HuH-7 (cell line): ENCODE measurements at places on chromosomes 13 and 19.

DNA sequence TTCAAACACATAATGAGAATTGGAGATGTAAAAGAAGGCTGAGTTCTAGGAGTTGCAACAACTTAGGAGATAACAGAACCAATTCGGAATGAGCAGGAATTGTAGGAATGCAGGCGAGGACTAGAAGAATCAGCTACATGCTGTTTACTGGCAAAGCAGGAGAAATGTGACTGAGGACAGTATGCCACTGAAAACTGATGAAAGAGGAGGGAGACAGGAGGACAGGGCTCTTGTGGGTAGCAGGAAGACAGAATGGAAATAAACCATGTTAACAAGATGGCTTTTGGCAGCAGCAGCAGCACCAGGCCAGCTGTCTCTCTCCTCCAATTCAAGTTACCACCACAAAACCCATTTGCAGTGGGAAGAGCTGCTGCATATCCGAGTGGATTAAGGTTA is 91.0 kb upstream of the SLC15A1 start:
- no peak for DNase-seq

GRCh38 chr19:17522988-17523872 is 11.8 kb downstream of the PGLS start:
- DNase-seq, result no peak

DNA sequence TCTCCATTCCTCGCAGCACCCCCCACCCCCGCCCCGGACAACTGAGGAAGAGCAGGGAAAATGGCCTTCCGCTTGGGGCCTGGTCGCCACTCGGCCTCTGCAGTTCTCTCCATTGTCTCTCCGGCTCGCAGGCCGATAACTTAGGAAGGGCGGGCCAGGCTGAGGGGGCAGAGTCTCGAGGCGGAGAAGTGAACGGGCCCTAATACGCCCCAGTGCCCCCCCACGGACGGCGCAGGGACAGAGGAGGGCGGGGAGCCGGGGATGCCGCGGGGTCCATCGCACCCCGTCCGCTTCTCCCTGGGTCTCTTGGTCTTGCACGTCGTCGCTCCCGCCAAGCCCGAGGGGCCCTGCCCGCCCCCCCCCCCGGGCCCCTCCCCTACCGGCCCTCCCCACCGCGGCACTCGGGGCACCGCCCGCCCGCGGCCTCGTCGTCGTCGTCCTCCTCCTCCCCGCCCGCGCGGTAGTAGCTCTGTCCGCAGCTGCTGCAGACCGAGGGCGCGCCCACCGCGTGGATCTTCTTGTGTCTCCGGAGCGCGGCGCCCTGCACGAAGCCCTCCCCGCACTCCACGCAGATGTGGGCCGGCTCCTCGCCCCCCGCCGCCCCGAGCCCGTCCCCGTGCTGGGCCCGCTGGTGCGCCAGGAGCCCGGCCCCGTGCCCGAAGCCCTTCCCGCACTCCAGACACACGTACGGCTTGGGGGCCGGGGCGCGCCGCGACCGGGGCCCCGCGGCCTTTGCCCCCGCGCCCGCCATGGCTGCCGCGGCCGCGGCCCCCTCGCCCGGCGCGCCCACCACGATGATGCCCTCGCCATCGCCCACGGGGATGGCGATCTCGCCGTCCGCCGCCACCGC is 33.2 kb downstream of the ZNF787 start:
- DNase-seq, result no peak

GRCh38 chr19:45660636-45661035 is 7.4 kb upstream of the GIPR start:
- DNase-seq, result no peak

DNA sequence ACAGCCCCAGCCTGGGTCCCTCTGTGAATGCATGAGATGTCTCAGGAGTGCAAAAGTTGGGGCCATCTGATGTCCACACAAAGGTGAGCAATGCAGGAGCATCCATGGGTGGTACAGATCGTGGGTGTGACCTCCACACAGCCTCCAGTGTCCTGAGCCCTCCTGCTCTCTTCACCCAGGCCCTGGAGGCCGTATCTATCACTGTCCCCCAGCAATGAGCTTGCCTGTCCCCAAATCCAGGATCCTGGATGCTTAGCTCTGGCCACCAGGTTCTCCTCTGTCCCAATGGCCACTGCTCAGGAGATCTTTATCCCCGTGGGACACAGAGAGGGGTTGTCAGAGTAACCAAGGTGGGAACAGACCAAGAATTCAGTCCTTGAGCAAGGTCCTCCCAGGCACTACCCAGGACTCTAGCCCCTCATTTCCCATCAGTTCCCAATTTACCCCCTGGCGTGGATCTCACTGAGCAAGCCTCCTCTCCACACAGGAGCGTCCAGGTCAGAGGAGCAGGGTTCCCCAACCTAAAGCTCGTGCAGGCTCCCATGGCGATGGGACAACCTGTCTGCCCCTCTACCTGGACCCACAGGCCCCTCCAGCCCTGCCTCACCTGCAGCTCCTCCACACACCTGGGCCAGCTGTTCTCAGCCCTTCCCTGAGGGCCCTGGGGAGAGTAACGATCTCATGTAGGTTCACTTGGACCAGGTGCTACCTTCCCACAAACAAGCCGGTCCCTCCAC is 11.3 kb downstream of the CEACAM21 start:
- no peak for DNase-seq

GRCh38 chr19:40811478-40812341 is 12.7 kb downstream of the EGLN2 start:
- no peak for DNase-seq

DNA sequence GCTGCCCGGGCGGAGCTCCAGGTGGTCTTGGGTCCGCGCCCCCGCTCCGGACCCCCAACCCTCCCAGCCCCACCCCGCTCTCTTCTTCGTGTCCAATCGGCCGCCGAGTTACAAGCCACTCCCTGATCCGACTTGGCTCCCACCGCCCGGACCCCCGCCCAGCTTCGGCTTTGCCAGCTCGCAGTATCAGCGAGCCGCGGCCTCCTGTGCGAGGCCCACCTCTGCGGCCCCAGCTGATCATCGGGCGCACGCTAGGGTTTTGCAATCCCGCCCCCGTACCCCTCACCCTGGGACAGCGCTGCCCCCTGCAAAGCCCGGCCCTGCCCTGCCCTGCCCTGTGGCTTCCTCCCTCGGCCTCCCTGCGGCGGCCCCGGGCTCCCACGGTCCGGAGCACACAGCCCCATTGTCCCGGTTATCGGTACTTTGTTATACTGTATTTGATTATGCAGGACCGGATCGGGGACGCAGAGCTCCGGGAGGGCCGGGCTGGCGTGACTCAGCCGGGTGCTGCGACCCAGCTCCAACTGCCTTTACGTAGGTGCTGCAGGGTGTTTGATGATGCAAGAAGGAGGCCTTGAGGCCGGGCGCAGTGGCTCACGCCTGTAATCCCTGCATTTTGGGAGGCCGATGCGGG is 598 bp upstream of the LPAR2 start:
- DNase-seq, result no peak

- DNase-seq, result no peak
These were observed 81.0 kb upstream of the SLC7A1 start for GRCh38 chr13:29676535-29676934.

GRCh38 chr13:98676239-98676638 is 76.2 kb downstream of the SLC15A1 start:
- DNase-seq, result no peak

- no peak for DNase-seq
These were observed 140.6 kb downstream of the ZIC5 start for GRCh38 chr13:99830931-99831330.

GRCh38 chr19:4183967-4184717 is 1.7 kb downstream of the ANKRD24 start:
- DNase-seq, result no peak

GRCh38 chr13:109697936-109698335 is 88.4 kb downstream of the IRS2 start:
- DNase-seq, result no peak

GRCh38 chr13:114021464-114022308 is 47.8 kb upstream of the C13orf46 start:
- DNase-seq, result peak; percentile 51

DNA sequence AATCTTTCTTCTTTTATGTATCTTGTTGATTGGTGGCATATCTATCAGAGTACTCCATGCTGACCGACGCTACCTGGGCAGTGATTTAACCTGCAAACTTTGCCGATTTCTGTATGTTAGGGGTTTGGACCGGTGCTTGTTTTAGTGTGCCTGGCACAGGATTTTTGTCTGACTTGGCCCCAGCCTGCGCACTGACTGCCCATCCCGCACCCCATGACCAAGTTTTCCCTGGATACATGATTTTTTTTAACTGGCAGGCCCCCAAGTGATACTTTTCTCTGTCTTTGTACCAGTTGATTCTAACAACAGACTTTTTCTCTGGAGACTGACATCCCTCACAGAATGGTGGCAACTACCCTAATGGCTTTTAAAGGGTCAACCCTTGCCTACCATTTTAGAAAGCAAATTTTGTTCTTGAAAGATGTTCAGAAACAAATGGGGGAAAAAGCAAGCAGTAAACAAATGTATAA is 69.0 kb upstream of the C1QTNF9B start:
- no peak for DNase-seq

DNA sequence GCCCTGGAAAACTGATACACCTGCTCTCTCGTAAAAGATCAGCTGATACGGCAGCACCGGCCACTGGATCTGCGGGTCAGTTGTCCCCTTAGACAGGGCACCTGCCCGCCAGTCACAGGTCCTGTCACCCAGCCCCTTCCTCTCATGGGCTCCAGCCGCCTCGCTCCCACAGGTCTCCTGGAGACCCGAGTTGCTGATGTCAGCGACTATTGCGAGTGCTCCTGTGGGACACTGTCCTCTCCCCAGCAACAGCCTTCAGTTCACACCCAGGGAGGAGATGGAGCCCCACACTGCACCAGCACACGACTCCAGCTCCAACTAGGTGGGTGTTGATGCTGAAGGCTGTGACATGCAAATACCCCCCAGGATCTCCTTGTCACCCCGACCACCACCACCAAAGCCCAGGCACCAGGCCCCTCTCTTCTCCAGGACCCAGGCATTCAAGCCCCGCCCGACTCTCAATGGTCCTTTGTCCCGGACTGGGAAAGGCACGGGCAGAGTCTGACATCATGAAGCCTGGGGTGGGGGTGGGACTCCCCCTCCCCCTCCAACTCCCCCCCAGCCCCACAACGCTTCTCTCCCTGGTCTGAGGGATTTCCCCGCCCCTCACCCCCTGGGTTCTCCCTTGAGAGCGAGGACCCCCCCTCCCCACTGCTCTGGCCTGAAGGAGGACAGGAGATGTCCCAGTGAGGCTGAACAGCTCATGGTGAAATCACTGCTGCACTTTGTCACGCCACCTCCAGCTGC is 1.4 kb upstream of the MAG start:
- DNase-seq, result no peak

GRCh38 chr13:30685987-30686386 is 49.4 kb upstream of the ALOX5AP start:
- no peak for DNase-seq

GRCh38 chr19:34222386-34222785 is 32.0 kb upstream of the GARRE1 start:
- no peak for DNase-seq

- no peak for DNase-seq
These were observed 14.7 kb upstream of the GRAMD1A start for GRCh38 chr19:34985249-34986022.

- no peak for DNase-seq
These were observed 14.4 kb downstream of the ZNF627 start for GRCh38 chr19:11611730-11612129.

- no peak for DNase-seq
These were observed 482.3 kb upstream of the ZNF507 start for GRCh38 chr19:31863122-31863521.

DNA sequence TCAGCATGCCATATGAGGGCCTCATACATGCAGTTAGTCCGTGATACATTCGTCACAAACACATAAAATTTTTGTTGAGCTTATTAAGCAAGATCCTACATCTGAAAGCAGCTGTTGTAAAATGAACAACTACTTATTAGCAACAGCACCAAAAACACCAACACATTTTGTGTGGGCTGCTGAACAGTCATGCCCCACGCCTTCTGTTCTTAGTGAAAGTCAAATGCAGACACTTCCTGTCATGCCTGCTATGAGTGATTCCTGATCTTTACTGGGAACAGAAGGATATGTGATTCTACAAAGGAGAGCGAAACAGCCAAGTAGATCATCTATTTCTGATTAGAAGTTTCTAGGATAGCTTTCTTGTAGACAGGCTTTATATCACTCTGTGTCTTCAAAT is 4.2 kb upstream of the B3GLCT start:
- DNase-seq, result no peak

DNA sequence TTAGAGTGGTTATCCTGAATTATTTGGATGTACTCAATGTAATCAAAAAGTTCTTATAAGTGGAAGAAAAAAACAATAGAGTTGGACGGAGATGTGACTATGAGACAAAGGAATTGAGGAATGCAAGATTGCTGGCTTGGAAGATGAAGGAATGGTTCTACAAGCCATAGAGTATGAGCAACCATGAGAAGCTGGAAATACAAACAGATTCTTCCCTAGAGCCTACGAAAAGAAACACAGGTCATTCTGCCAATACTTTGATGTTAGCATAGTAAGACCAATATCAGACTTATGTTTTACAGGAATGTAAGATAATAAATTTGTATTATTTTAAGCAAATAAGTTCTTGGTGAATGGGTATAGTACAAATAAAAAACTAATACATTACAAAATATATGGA is 249.2 kb downstream of the DIAPH3 start:
- DNase-seq, result no peak

- DNase-seq, result no peak
These were observed 325.8 kb downstream of the LMO7 start for GRCh38 chr13:75961911-75962310.

DNA sequence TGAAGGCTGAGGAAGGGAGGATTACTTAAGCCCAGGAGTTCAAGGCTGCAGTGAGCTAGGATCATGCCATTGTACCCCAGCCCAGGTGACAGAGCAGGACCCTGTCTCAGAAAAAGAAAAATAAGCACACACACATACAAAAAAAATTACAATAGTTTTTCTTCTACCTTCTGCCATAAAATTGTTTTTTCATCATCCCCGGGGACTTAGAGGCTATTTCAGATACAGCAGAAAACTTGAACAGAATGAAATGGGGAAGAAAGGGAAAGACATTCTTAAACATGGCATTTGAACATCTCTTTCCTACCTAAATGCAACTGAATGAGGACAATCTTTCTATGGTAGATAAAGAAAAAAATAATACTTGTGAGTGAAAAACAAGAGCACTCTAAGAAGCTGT is 109.1 kb downstream of the KCTD12 start:
- no peak for DNase-seq

- peak; percentile 54 for DNase-seq
These were observed 34.3 kb downstream of the ZNF536 start for GRCh38 chr19:30406220-30407067.

DNA sequence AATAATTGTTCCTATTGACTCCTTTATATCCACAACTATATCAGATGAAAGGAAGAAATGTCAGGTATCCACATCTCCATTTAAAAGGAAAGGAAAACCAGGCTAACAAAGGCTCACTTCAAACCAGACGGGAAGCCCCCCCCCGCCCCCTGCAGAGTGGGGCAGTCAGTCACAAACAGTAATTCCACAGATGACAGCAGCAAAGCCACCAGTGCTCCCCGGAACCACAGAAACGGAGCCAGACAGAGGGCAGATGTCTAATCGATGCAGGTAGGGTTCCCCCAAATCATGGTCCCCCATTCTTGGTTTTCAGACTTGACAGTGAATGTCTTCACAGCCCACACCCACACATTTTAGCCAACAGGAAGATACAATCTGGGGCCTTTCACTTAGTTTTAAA is 100.8 kb downstream of the STK24 start:
- no peak for DNase-seq
